ENCODE measurements at places on chromosomes 13 and 19. TPM values are rescaled to one million over a fixed set of nuclear protein-coding genes. Genes with fewer than 3 reads are reported as not detected.

ZBTB32 gene
- total RNA-seq, result not detected

GIPC3 gene
- 0.26 TPM for total RNA-seq

BCAM gene
- total RNA-seq, result 81.7 TPM

ZNF98 gene
- total RNA-seq, result not detected

CAPN12 gene
- total RNA-seq, result 6.5 TPM

DACT3 gene
- 0.29 TPM for total RNA-seq

PRSS57 gene
- total RNA-seq, result 0.14 TPM

IZUMO1 gene
- not detected for total RNA-seq

MAP2K2 gene
- 204 TPM for total RNA-seq

ZNF888 gene
- total RNA-seq, result not detected

EDDM13 gene
- total RNA-seq, result not detected

FDX2 gene
- total RNA-seq, result 29.3 TPM

NCR1 gene
- not detected for total RNA-seq

MAN2B1 gene
- 23.6 TPM for total RNA-seq

GARIN5A gene
- 1.7 TPM for total RNA-seq

ZNF737 gene
- not detected for total RNA-seq

POU2F2 gene
- total RNA-seq, result 0.67 TPM

EXOC3L2 gene
- total RNA-seq, result 1.6 TPM

KLK2 gene
- not detected for total RNA-seq

SLC35E1 gene
- 21.9 TPM for total RNA-seq

OR10H1 gene
- not detected for total RNA-seq

KLK5 gene
- total RNA-seq, result not detected

CASP14 gene
- total RNA-seq, result not detected

GZMM gene
- total RNA-seq, result 0.32 TPM

ZNF419 gene
- 6.5 TPM for total RNA-seq
